HTR-8/SVneo (cell line): ENCODE measurements at places on chromosomes 5 and 9.

DNA sequence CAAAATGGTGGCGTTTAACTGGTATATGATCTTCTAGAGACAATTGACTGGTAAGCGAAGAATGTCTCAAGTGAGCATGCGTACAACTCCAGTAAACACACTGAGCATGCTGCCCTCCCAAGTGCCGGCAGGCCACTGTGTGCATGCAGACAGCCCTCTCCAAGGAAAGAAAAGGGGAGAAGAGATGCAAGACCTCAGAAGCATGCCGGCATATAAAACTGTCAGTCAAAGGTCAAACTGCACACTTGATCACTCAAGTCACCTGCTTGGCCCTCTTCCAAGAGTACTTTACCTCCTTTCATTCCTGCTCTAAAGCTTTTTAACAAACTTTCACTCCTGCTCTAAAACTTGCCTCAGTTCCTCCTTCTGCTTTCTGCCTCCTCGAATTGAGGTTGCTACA, 910.2 kb downstream of the TAF11L14 start:
- no peak for DNase-seq

- DNase-seq = no peak
Measured at GRCh38 chr5:53006911-53007890, 18.0 kb downstream of the ITGA2 start.

GRCh38 chr9:133476036-133476931, 2.6 kb downstream of the SLC2A6 start:
- no peak for DNase-seq

GRCh38 chr5:127650022-127650421, 1.1 kb downstream of the CTXN3 start:
- DNase-seq = no peak

- no peak for DNase-seq
Measured at GRCh38 chr5:152900332-152900731, 495.3 kb upstream of the NMUR2 start.

- DNase-seq = no peak
Measured at GRCh38 chr5:131495536-131496399, 139.3 kb downstream of the RAPGEF6 start.

- DNase-seq = no peak
Measured at GRCh38 chr5:75985077-75985476, 98.1 kb upstream of the SV2C start.

DNA sequence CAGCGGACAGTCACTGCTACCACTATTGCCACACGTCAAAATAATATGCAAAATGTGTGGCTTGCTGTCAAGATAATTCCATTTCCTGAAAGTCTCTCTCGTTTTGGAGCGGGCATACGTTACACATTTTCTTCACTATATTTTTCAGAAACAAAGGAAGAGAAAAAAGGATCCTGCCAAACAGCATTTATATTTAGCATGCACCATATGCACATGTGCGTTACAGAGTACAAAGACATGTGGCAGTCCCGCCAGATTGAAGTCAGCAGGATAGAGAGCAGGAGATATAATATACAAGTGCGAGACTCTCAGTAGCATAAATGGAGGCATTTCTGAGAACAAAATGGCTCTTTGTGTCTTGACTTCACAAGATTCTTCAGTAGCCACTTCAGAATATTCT, 221.6 kb upstream of the KIF2A start:
- DNase-seq = no peak

- DNase-seq = no peak
Measured at GRCh38 chr9:38622288-38622674, 1.9 kb upstream of the ANKRD18A start.

GRCh38 chr5:14190194-14191164, 47.3 kb downstream of the TRIO start:
- peak; percentile 84 for DNase-seq

DNA sequence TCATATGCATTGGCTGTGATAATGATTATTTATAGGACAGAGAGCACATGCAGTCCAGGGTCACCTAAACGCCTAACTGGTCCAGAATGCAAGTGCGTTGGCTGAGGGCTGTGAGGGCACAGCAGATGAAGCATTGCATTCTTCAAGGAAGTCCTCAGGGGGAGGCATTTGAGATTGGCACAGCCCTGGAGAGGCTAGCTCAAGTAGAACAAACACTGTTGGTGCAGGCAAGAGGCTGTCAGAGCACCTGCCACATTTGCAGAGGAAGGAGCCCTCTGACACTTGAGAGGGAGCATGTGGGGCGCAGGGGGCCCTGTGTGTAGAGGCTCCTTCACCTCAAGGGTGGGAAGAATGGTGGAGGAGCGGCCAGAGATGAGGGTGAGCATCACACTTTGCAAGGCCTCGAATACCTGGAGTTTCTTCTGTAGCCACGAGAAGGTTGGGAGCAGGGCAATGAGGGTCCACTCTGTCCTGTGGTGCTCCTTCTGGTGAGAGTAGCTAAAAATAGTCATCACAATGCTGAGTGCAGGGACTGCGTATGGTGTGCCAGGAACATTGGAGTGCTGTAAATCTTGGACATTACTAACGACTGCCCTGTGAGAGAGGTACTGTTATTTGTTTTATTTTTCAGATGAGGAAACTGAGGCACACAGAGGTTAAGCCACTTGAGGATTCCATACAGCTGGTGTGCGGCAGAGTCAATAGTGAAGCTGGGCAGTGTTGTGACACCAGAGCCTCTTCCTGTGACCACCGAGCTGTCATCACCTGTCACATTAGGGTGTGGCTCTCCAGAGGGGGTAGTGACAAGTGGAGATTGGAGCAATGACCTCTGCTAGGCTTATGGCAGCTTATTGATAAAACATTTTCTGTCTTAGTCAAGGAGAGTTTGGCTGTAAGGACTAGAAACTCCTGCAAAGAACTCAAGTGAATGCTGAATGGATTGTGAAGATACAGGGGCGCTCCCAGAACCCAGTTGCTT, 100.2 kb downstream of the PIP5K1B start:
- DNase-seq = no peak

- DNase-seq = no peak
Measured at GRCh38 chr9:124776954-124777648, at the start of gene OLFML2A. TSS of gene OLFML2A (plus strand) at chr9:124777133. CDS start at chr9:124777271, 138 bp downstream.

GRCh38 chr5:100803397-100803796, 99.7 kb downstream of the ST8SIA4 start:
- DNase-seq = no peak

GRCh38 chr9:119781886-119782285, 412.7 kb upstream of the BRINP1 start:
- DNase-seq = no peak

- DNase-seq = peak; percentile 35
Measured at GRCh38 chr5:41843456-41844370, 26.5 kb downstream of the OXCT1 start.

DNA sequence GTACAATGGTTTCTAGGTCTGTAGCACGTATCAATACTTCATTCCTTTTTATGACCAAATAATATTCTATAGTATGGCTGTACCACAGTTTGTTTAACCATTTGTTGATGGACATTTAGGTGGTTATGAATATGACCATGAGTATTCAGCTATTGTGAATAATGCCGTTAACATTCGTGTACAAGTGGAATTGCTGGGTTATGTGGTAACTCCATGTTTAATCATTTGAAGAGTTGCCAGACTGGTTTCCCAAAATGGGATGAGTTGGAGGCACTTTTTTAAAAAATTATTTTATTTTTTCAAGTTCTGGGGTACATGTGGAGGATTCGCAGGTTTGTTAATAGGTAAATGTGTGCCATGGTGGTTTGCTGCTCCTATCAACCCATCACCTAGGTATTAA, 4.6 kb downstream of the SNX2 start:
- no peak for DNase-seq

DNA sequence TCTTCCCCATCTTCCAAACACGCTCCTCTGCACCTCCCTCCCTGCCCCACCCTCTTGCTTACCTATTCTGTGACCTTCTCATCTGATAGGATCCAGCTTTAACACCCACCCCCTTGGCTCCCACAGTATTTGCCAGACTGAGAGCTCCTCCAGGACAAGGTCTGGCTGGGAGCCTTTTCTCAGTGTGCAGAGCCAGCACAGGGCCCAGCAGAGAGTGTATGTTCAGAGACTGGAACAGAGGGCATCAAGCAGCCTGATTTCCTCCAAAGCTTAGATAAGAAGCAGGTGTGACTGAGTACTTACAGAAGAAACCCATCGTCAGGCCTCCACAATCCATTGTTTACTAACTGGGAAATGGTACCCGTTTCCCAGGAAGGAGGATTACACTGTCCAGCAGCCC, 26.6 kb downstream of the LHX6 start:
- DNase-seq = no peak

GRCh38 chr5:83488821-83489220, 17.3 kb downstream of the VCAN start:
- DNase-seq = no peak

GRCh38 chr5:159906463-159906862, 9.8 kb upstream of the ADRA1B start:
- no peak for DNase-seq

GRCh38 chr9:6301858-6302257, 26.3 kb upstream of the TPD52L3 start:
- DNase-seq = no peak

DNA sequence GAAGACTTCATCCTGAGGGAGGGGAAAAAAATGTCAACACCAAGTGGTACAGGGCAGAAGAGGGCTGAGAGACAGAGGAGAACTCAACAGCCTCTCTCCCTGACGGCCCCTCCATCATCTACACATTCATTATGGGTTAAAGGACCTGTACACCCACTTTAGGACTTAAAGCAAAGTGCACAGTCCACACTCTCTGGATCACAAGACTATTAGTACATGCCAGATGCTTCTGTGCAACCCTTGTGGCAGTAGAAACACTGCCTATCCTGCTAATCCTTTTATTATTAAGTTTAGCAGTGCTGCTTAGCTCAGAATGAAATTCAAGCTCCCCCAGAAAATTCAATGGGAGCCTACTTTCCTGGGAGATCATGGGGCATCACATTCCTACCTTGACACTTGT, 1.9 kb downstream of the FRMD3 start:
- DNase-seq = no peak

- no peak for DNase-seq
Measured at GRCh38 chr5:101590384-101590783, 687.3 kb upstream of the ST8SIA4 start.

DNA sequence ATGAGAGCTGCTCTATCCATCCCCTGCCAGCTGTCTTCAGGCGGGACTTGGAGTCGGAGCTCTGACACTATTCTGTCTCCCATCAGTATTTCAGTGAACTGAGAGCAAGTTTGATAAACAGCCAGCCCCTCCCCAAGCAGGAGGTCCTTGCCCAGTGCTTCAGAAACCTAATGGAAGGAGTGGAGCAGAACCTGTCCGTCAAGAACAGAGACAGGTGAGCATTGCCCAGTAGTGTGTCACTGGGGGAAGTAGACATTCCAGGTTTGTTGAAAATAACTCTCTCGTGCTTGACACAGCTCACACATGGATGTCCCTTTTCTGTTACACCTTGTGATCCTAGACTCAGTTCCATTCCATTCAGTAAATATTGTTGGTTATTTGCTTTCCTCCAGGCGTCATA, 13.2 kb upstream of the TLX3 start:
- no peak for DNase-seq

DNA sequence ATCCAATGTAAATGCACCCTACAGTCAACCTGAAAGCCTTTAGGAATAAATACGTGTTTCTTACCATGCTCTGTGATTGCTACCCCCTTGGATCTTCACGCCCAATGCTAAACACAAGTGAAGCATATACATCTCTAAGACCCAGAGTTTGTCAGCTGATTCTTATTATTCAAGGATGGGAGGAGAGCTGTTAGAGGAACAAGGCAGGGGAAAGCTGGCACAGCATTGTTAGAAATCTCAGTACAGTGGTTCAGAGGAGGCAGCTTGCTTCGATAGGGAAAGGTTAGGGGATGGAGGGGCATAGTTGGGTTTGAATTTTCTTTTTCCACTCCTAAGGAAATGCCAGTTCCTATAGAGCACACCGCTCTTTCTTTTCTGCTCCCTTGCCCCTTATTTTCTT, 16.7 kb upstream of the TAF11L2 start:
- DNase-seq = no peak

DNA sequence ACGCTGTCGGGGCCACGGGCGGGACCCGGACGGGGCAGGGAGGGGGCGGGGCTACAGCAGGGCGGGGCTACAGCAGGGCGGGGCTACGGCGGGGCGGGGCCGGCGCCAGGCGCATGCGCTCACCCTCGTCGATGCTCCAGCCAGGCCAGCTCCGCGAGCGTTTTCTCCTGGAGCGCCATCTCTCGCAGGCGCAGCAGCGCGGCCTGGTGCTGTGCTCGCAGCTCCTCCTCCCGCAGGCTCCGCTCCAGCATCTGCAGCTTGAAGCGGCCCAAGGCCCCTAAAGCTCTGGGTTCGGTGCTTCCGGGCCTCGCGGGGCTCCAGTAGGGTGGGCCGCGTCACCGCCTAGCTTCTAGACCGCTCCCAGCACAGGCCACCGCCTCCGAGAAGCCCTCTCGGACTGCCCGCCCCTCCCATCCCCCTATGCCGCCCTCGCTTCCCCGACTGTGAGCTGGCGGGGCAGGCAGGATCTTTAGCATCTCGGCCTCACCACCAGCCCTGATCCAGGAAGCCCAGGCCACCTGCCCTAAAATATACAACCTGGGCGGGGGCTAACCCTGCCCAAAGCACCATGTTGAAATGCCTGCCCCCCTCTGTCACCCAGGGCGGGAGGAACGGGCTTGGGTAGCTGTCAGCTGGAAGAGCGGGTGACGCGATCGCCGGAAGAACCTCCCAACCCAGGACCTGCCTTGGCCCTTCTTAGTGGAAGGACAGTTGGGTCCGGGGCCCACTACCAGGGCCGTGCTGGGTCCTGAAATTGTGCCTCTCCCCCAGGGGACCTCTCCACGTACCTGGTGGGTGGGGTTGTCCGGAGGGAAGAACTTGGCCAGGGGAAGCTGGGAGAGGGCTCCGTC, 21.9 kb upstream of the QSOX2 start:
- DNase-seq = peak; percentile 93

DNA sequence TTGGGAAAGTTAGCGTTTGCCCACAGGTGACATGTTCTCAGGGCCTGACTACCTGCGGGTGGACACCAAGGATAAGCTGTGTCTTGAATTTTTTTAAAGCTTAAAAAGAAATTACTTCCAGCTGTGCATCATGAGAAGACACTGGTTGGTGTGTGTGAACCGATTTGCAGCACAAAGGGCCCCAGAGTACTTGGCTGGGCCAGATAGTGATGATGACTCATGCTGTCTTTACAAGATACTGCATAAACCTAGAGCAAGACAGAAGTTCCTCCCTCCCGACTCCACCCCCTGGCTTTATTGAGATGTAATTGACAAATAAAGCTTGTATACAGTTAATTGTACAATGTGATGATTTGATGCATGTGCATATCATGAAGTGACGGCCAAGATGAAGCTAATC, 212.8 kb downstream of the NXNL2 start:
- peak; percentile 62 for DNase-seq

GRCh38 chr9:14318361-14318760, 4.4 kb upstream of the NFIB start:
- DNase-seq = no peak

- DNase-seq = no peak
Measured at GRCh38 chr5:7851617-7852289, 820 bp upstream of the CFAP90 start.

GRCh38 chr5:144950996-144951395, 780.3 kb downstream of the KCTD16 start:
- no peak for DNase-seq
